ENCODE measurements at places on chromosomes 6 and 20.

GRCh38 chr20:49029203-49029602, 16.9 kb upstream of the CSE1L start:
- DNase-seq: no peak

DNA sequence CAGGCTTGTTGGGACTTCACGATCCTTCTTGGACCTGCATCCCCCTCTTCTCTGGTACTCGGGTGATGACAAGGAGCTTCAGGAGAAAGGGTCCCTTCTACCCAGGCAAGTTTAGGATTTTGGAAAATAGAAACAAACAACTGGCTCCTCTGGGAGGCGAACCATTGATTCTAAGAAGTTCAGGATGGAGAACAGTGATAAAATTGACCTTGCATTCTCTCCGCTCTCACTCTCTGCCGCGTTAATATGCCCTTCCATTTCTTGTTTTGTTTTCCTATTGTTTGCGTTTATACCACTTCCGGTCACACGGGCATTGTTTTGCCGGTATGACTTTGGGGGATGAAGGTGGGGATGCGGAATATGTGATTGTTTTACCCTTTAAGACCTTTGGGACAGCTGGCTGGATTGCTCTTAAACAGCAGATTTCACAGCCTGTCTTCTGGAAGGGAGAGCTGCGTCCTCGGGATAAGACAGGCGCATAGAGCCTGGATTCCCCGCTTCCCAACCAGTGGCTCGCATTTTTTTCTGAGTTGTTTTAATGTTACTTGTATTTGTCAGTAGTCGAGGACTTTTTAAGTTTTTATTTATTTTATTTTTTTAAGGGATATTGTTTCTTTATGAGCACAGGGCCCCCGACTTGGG, 144.3 kb upstream of the ZNF184 start:
- no peak for DNase-seq

- DNase-seq: no peak
Observed at GRCh38 chr6:127951172-127951917, 50.5 kb upstream of the THEMIS start.

DNA sequence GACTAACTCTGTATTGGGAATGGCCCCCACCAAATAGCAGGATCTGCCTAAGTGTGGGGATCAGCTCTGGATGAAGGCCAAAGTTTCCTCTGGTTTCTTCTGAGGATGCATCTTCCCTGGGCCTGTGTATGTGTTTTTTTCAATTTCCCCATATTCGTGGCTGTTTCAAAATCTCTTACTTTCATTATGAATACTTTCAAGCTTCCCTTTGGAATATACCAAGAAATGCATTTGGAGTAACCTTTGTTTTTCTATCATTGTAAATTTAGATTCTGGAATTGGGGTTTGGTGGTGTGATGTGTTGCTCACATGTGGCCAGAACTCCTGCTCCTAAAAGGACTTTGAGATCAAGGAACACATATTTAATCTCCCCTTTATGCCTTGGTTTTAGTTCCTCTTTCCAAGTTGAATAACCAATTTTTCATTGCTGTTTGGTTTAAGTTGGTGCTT, 8.4 kb downstream of the ENTPD6 start:
- no peak for DNase-seq

DNA sequence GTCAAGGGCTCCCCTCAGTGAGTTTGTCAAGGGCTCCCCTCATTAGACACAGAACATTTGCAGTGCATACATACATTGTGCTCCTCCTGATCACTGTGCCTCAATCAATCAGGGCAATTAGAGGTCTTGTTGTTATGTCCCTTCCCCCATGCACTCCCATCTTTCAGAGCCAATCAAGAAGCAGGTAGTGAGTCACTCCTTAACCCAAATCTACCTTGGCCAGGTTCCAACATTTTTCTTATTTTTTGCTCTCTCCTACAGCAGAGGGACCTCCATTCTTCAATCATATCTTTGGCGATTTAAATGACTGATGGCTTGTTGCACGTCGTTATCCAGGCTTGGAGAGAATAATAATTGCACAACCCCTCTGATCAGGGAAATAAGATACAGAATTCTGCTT, 409.9 kb upstream of the SPTLC3 start:
- DNase-seq: no peak

- DNase-seq: no peak
Observed at GRCh38 chr6:13695252-13695651, 16.4 kb downstream of the RANBP9 start.

DNA sequence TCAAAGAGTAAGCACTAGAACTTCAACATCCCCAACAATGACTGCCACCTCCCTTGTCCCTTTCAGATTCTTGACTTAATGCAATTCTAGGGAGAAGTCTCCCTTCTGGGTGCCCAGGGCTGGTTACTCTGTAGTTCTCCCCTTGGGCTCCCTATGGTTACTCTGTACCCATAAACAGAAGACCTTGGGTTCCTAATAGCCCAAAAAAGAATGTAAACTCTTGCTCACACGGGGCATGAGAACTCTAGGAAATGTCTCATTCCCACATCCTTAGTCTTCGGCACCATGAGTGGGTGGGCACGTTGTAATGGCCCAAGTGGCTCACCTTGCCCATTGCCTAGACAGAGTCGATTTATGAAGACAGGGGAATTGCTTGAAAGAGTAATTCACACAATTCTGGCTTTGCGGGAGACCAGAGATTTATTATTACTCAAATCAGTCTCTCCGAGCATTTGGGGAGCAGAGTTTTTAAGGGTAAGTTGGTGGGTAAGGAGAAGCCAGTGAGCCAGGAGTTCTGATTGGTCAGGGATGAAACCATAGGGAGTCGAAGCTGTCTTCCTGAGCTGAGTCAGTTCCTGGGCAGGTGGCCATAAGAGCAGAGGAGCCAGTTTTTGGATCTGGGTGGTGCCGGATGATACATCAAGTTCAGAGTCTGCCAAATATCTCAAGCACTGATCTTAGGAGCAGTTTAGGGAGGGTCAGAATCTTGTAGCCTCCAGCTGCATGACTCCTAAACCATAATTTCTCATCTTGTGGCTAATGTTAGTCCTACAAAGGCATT, 61.2 kb upstream of the SIRPG start:
- DNase-seq: no peak

GRCh38 chr6:139520321-139520768, 145.9 kb upstream of the CITED2 start:
- no peak for DNase-seq

- DNase-seq: no peak
Observed at GRCh38 chr20:49385465-49385864, 97.0 kb downstream of the KCNB1 start.

GRCh38 chr6:37745748-37746147, 48.1 kb upstream of the MDGA1 start:
- DNase-seq: no peak

GRCh38 chr6:62612471-62612870, 326.4 kb upstream of the KHDRBS2 start:
- no peak for DNase-seq

DNA sequence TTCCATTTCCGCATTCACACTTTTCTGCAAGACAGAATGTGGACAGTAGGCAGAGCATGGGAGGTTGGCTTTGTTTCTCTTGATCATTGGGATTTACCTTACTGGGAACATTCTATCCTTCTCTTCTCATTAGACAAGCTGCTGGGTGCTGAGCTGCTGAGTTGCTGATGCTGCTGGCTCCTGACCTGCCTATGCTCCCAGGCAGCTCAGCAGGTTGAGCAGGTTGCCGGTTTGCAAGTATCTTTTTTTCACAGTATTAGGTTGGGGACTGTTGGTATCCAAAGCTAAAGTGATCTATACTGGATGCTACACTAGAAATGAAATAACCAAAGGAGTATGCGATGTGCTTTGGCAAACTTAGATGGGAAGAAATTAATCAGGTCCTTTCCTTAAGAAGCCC, 23.7 kb upstream of the ADGRF4 start:
- no peak for DNase-seq

GRCh38 chr20:33704197-33704924, 15.7 kb downstream of the PXMP4 start:
- no peak for DNase-seq

GRCh38 chr20:57714409-57715267, 4.8 kb upstream of the PMEPA1 start:
- no peak for DNase-seq

- DNase-seq: no peak
Observed at GRCh38 chr6:24683297-24684296, 16.7 kb downstream of the ACOT13 start.

- peak; percentile 6 for DNase-seq
Observed at GRCh38 chr6:127518710-127519468, at the start of gene MTCL3. Gene MTCL3 (minus strand): TSS chr6:127519335.

DNA sequence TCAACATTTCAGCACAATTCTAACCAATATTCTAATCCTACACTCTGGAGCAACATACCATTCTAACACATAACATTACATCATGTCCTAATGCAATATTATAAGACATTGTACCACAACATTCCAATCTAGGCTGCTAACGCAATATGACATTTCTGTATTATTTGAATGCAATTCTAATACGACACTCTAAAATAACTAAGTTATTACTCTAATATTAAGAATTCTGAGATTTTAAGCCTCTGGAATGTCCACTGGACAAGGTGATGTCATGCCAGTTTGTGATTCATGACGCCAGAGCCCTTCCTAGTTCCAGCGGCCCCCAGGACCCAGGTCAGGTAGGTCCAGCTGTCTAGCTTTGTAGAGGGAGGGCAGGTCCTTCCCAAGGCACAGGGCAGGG, 69.7 kb upstream of the SIRPA start:
- no peak for DNase-seq

GRCh38 chr6:52409499-52409898, 10.6 kb upstream of the EFHC1 start:
- DNase-seq: no peak

GRCh38 chr6:152605342-152605741, 31.8 kb downstream of the SYNE1 start:
- DNase-seq: no peak

GRCh38 chr6:125196613-125197012, 43.0 kb downstream of the TPD52L1 start:
- DNase-seq: no peak

DNA sequence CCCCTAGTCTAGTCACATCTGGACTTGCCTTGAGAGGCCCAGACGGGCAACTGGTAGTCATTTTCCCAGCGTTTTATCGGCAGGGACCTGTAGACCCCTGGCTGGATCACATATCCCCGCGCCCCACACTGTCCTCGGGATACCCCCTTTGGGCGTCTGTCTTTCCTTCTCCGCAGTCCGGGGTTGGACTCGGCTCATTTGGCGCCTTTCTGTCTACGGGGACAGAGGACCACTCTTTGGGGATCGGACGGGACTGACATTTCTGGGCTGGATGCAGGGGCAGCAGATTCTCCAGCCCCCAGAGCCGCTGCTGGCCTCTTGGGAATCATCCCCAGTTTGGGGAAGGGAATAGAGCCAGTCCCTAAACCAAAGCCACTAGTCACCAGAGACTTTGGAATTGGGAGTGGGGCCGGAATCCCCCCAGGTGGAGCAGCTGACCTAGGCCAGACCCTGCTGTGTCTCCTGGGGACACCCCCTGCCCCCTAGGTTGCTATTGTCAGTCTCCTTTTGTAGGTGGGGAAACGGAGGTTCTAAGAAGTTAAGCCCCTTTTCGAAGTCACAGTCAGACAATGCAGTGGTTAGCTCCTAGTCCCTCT, 734 bp downstream of the FAM110A start:
- DNase-seq: no peak

DNA sequence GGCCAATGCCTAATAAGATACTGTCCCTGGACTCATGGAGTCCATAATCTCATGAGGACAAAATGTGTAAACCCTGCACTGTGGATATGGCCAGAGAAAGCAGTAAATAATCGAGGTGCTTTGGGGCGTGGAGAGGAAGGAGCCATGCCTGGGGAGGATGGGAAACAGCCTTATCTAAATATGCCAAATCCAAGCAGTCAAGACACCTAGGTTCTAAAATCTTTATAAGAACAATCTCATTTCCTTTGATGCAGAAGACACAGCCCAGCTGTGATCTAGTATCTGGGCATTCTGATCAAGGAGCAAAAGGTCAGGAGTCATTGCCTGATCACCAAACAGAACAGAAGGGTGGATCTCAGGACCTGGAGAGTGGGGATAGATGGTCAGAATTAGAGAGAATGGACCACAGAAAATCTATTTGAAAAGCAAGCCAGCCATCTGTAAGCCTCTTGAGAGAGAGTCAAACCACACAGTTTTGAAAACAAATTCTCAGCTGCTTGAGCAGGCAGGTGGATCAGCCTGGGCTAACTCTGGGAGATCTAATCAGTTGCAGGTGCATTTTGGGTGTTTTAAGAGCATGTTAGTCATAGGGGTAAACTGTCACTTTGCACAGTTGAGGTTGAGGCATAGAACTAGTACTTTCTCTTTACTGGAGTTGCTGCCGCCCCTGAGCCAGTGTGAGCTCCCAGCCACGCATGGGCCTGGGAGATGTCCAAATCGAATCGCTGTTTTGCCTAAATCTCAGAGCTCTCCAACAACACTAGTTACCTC, 130.8 kb upstream of the TNFAIP3 start:
- peak; percentile 17 for DNase-seq

- no peak for DNase-seq
Observed at GRCh38 chr20:40980106-40980827, 48.4 kb upstream of the TOP1 start.

Measured in activated CD4-positive, CD25-positive, alpha-beta regulatory T cell treated with anti-CD3 and anti-CD28 coated beads, Interleukin-2, amount 50 U/mL, for 16 hours (primary cell).